ENCODE measurements at places on chromosomes 3 and 15. TPM values are rescaled to one million over a fixed set of nuclear protein-coding genes. Genes with fewer than 3 reads are reported as not detected.

The FRMD4B gene
- total RNA-seq = 87.0 TPM

The HYPK gene
- 4.8 TPM for total RNA-seq

GRCh38 chr3:1960506-1960905 lies 138.2 kb upstream of the CNTN4 start:
- DNase-seq = no peak

DNA sequence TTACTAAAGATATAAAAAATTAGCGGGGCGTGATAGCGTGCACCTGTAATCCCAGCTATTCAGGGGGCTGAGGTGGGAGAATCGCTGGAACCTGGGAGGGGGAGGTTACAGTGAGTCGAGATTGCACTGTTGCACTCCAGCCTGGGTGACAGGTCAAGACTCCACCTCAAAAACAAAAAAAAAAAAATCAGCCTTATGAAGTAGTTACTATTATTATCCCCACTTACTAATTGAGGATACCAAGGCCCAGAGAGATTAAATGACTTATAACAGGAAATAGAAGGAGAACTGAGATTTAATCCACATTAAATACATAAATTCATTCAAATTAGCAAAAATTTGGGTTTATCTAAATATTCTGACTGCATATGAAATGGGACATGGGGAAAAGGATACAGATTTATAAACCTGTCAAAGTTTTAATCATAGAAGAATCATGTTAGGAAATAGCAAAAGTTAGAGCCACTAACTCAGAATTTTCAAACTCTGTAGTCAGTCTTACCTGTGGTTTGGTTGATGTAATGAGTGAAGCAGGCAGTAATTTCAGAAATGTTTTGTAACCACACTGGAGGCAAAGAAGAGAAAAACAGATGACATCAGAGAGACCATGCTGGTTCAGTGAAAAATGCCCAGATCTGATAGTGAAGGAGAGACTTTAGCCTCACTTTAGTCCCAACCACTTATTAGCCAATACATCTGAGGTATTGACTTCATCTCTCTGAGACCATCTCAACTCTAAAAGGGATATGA lies 25.0 kb upstream of the ACAP2 start:
- no peak for DNase-seq

DNA sequence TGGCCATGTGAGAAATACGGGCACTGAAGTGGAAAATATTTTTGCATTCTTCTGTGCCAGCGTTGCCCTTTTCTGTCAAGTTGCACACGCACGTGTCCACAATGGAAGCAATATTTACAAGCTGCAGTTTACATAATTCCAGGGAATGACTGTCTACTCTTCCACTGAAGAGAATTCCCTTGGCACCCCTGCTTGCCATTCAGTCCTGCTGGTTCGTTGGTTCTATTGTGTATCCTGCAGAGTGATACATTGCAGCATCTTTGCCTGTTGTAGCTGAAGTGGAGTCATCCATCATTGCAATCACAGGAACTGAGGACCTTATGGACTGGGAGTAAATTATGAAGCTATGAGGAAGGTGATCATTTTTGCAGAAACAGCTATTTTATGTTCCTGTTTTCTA lies 759.4 kb downstream of the ROBO2 start:
- no peak for DNase-seq

- no peak for DNase-seq
Measured at GRCh38 chr3:114799816-114800215, 347.3 kb downstream of the ZBTB20 start.

Data from uterus (tissue), 4 donors.